ENCODE measurements at places on chromosomes 6 and 20. TPM values are rescaled to one million over a fixed set of nuclear protein-coding genes. Genes with fewer than 3 reads are reported as not detected.

GRCh38 chr20:1870792-1871550 lies 24.2 kb upstream of the SIRPA start:
- no peak overlapping the region for H3K27ac ChIP-seq
- no peak overlapping the region for H3K4me3 ChIP-seq
- peaks cover 4% of the 10 kb centered on the region for H3K4me1 ChIP-seq
- H3K36me3 ChIP-seq = no peaks in the 10 kb centered on the region
- DNase-seq = no peak

- H3K4me1 ChIP-seq = no peaks in the 10 kb centered on the region
- no peaks in the 10 kb centered on the region for H3K36me3 ChIP-seq
- no peaks in the 10 kb centered on the region for H3K27me3 ChIP-seq
- no peak overlapping the region for H3K4me3 ChIP-seq
Measured at GRCh38 chr20:16017656-16018055, 555.6 kb downstream of the KIF16B start.

GRCh38 chr20:51616060-51616459 lies 73.5 kb upstream of the NFATC2 start:
- no peaks in the 10 kb centered on the region for H3K27me3 ChIP-seq
- H3K4me3 ChIP-seq = no peak overlapping the region
- H3K27ac ChIP-seq = no peak overlapping the region
- H3K4me1 ChIP-seq = no peaks in the 10 kb centered on the region
- DNase-seq = no peak

Gene PRR3
- total RNA-seq = 10.9 TPM

GRCh38 chr6:139973669-139974344 lies 599.4 kb upstream of the CITED2 start:
- no peaks in the 10 kb centered on the region for H3K4me1 ChIP-seq
- no peak overlapping the region for H3K4me3 ChIP-seq

DNA sequence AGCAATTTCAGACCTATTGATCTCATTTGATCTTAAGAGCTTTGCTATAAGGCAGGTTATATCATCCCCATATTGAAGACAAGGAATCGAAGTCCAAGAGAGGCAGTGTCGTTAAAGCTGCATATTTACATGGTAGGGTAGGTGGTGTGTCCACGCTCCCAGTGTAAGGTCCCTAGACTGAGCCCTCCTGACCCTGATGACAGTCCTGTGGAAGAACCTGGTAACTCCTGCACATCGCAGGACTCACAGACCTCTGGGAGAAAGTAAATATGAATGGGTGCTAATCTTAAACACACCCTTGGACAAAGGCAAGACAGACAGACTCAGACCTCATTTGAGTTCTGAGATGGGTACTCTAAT lies 602 bp upstream of the HLA-DPB1 start:
- H3K27me3 ChIP-seq = peaks cover 16% of the 10 kb centered on the region
- no peak overlapping the region for H3K27ac ChIP-seq
- no peaks in the 10 kb centered on the region for H3K4me1 ChIP-seq

DNA sequence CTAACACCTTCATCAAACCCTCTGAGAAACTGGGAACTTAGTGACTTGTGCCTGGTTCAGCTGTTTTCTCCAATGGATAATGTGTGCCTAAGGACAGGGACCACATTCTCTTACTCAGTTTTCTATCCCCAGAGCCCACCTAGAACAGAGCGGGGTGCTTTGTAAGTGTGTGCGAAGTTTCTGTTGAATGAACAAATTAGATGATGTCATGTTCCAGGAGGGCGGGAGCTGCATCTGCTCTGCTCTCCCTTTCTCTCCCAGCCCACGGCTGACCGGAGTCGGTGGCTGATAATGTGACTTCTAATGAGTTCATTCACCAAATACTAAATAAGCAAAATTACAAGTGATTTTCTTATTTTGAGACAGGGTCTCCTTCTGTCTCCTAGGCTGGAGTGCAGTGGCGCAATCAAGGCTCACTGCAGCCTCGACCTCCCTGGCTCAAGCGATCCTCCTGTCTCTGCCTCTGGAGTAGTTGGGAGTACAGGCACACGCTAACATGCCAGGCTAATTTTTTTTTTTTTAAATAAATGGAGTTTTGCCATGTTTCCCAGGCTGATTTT lies 60.7 kb upstream of the FNDC1 start:
- H3K4me1 ChIP-seq = no peaks in the 10 kb centered on the region
- H3K4me3 ChIP-seq = no peak overlapping the region
- no peaks in the 10 kb centered on the region for H3K36me3 ChIP-seq
- H3K27ac ChIP-seq = no peak overlapping the region

Gene APCDD1L
- 6.4 TPM for total RNA-seq

DNA sequence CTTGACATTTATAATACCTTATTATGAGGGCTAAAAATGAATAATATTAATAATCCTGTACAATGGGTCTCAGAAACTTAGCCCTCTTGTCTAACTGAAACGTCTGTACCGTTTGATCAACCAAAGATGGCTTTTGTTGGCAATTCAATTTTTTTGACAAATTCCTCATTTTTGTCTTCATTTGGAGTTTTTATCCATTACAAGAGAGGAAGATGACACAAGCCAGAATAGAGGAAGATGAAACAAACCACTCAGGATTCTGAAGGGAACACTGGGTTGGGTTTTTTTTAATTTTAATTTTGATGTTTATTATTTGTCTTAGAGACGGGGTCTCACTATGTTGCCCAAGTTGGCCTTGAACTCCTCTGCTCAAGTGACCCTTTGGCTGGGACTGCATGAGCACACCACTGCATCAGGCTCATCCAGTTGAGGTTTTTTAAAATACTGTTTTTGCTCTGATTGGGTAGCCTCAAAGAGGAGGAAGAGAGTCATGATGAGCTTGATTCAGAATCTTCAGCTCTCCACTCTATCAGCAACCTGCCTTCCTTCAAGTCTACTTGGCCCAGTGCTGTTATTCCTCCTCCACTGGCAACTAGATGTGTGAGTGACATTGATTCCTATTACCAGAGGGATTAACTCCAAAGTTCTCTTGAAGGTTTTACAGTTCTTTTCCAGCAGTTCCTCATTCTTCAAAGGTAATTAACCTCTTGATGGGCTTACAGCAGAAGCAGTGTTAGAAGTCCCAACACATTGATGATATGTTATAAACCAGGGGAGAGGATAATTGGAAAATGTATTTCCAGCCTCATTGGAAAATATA lies 71.3 kb downstream of the ATXN1 start:
- no peaks in the 10 kb centered on the region for H3K4me1 ChIP-seq
- no peak overlapping the region for H3K27ac ChIP-seq
- no peak for DNase-seq
- no peak overlapping the region for H3K4me3 ChIP-seq

DNA sequence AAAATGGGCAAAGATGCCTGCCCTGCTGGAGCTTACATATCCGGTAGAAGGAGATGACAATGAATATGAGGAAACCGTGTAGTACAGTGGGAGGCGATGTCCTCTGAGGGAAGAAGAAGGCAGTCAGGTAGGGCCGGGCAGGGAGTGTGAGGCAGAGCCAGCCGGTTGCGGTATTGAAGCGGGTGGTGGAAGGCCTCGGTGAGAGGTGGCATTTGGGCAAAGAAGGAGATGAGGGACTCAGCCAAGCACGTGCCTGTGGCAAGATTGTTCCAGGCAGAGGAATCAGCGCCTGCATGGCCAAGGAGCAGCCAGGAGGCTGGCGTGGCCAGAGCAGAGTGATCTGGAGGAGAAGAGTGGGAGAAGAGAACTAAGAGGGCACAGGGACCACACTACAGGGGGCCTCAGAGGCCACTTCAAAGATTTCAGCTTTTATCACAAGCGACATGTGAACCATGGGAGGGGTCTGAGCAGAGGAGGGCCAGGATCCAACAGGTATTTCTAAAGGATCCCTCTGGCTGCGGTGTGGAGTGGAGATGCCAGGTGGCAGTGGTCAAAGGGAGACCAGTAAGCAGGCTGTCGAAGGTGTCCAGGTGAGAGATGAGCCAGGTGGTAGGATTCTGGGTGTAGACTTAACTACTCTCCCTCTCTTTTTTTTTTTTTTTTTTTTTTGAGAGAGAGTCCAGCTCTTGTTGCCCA lies 13.8 kb downstream of the MDFI start:
- H3K4me1 ChIP-seq = peaks cover 3% of the 10 kb centered on the region
- no peak overlapping the region for H3K27ac ChIP-seq
- no peak for DNase-seq
- H3K4me3 ChIP-seq = no peak overlapping the region

Gene XKR7
- total RNA-seq = 2.1 TPM

- no peak for DNase-seq
- H3K4me3 ChIP-seq = no peak overlapping the region
- no peaks in the 10 kb centered on the region for H3K27me3 ChIP-seq
Measured at GRCh38 chr6:143018955-143019354, 41.7 kb upstream of the AIG1 start.

DNA sequence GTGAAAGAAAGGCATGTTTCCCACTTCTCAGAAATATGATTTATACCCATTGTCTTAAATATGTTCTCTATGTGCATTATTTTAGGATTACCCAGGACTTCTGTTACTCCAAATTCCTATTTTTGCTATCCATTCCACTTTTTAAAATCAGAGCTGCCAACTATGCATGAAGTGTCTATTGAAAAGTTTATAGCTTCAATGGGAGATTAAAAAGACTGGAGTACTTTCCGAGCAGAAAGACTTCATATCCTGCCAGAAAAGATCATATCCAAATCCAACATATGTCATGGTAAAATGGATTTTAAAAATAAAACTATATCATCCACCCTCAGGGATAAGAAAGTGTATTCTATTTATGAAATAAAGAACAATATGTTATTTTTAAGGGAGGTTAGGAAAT lies 212.7 kb downstream of the COL12A1 start:
- H3K36me3 ChIP-seq = no peaks in the 10 kb centered on the region
- H3K27ac ChIP-seq = no peak overlapping the region
- H3K4me3 ChIP-seq = no peak overlapping the region
- H3K4me1 ChIP-seq = no peaks in the 10 kb centered on the region
- DNase-seq = no peak

GRCh38 chr6:29516108-29516507 lies 28.4 kb upstream of the MAS1L start:
- H3K27ac ChIP-seq = no peak overlapping the region
- H3K4me3 ChIP-seq = no peak overlapping the region
- H3K4me1 ChIP-seq = no peaks in the 10 kb centered on the region
- peak; percentile 12 for DNase-seq
- no peaks in the 10 kb centered on the region for H3K27me3 ChIP-seq
- no peaks in the 10 kb centered on the region for H3K36me3 ChIP-seq

- no peak overlapping the region for H3K4me3 ChIP-seq
- DNase-seq = no peak
- H3K27ac ChIP-seq = no peak overlapping the region
- H3K27me3 ChIP-seq = no peaks in the 10 kb centered on the region
Measured at GRCh38 chr6:3304500-3305215, 45.9 kb downstream of the PSMG4 start.

Gene SLC24A3
- total RNA-seq = 1.8 TPM

DNA sequence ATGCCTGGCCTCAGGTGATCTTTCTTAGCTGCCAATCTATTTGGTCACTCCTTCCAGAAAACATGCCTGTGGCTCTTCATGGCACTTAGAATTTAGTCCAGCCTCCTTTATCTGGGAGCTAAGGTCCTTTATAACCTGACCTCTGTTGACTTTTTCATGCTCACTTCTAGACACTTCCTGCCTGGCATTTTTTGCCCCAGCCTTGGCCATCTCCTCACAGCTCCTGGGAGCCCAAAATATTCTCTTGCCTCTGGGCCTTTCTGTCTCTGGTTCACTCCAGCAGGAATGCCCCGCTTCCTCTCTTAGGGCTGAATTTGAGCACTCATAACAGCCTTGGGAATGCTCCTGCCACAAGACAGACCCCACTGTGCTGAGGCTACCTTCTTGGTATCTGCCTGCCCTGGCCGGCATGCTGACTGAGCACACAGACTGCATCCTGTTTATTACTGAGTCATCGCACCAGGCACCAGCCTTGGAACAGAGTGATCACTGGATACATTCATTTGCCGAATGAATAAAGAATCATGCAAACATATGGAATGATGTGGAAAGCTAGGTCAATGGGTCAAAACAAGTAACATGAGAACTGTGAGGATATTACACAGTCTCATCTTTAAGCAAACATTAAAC lies 5.8 kb upstream of the EEF1E1 start:
- H3K27me3 ChIP-seq = peaks cover 7% of the 10 kb centered on the region
- H3K27ac ChIP-seq = no peak overlapping the region
- H3K4me1 ChIP-seq = no peaks in the 10 kb centered on the region
- DNase-seq = no peak
- no peaks in the 10 kb centered on the region for H3K36me3 ChIP-seq

- no peaks in the 10 kb centered on the region for H3K4me1 ChIP-seq
- no peaks in the 10 kb centered on the region for H3K27me3 ChIP-seq
- H3K36me3 ChIP-seq = no peaks in the 10 kb centered on the region
- no peak overlapping the region for H3K4me3 ChIP-seq
- DNase-seq = no peak
Measured at GRCh38 chr6:109260126-109260525, 122.1 kb downstream of the CD164 start.

DNA sequence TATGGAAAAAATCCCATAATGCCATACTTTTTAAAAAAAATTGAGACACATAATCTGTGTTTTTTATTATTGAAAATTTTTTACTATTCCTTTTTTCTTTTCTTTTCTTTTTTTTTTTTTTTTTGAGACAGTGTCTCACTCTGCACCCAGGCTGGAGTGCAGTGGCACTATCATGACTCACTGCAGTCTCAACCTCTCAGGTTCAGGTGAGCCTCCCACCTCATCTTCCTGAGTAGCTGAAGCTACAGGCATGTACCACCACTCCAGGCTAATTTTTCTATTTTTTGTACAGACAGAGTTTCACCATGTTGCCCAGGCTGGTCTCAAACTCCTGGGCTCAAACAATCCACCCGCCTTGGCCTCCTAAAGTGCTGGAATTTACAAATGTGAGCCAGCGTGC lies 100.4 kb downstream of the AFG1L start:
- no peaks in the 10 kb centered on the region for H3K36me3 ChIP-seq
- H3K4me1 ChIP-seq = no peaks in the 10 kb centered on the region
- DNase-seq = no peak
- no peak overlapping the region for H3K4me3 ChIP-seq
- no peak overlapping the region for H3K27ac ChIP-seq

All from endodermal cell (in vitro differentiated cells).